NCI-H187 treated with DMSO at 0.1 percent for 48 hours (cell line): ENCODE measurements at places on chromosomes 4 and X.

GRCh38 chrX:2311501-2311900, 189.3 kb downstream of the DHRSX start:
- no peak for DNase-seq

DNA sequence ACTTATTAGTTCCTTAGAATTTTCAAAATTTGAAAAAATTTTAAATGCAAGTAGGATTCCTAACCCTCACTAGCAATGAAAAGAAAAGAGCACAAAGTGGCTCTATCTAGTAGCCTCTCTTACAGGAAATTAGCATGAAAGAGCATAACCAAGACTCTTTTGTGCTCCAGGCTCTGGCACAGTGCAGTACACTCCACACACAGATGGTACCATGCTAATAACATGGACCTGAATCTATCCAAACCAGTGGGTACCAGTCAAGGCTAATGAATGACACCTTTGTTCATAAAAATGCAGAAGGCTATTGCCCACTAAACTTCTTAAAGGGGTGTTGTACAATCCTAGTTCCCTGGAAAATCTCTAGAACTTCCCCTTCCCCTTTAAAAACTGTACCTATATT, 119.0 kb downstream of the MANBA start:
- DNase-seq = no peak

DNA sequence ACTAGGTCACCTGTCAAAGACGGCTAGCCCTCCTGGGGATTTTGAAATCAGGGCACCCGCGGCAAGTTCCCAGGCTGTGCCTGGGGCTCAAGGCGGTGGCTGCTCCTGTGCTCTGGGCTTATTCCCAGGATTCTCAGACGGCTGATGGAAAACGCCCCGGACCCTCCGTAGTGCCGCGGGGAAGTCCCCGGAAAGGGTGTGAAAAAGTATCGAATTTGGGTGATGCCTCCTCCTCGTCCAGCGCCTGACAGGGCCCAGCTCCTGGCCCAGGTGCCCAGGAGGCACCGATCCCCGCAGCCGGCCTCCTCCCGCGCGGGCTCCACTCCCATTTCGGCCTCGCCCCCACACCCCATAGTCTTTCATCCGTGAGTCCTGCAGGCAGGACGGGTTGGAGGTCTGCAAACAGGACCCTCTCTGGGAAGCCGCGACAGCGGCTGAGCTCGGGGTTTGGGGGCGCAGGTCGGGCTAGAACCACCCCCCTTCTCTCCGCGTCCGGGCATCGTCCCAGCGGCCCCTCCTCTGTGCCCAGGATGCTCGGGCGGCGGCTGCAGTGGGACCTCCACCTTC, 1.1 kb upstream of the NSG1 start:
- DNase-seq = no peak

DNA sequence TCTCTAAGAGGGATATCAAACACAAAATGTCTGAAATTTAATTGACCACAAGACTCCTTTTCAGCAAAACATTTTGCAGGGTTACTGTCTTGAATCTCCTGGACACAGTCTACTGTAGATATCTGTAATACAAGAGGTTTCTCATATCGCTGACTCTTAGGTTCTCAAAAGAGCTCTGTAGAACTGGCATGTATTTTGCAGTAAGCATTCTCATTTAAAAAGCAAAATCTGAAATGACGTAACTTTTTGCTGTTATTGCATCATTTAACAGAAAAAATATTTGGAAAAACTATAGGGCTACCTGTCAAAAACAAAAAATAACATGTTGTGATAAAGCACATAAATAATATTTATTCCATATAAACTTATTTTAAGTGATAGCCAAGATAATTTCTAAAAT, 114.2 kb downstream of the CDS1 start:
- no peak for DNase-seq

DNA sequence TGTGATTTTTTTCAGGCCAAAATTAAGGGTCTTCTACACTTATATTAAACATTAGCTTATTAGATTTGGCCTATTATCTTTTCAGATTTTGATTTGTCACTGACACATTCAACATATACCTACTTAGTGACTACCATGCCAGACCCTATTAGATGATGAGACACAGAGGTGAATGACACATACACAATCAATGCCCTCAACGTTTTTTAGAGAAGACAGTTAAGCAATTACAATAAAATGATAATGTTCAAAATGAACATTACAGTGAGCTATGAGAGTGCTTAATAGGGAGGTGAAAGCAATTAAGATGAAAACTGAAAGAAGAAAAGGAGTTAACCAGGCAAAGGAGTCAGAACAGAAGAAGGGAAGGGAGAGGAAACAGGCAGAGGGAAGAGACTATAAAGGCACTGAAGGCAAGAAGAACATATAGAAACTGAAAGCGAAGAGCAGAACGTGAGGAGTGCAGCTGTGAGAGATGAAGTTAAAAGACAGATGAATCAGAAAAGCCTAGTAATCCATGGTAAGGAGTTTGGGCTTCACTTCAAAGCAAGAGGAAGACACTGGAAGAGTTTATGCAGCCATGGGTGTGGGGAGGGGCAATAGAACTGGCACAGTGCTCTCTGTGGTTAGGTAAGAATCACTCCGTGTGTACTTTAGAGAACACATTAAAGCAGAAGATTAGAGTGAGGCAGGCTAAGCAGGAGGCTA, 119.0 kb downstream of the REELD1 start:
- DNase-seq = no peak

- no peak for DNase-seq
These were observed 2616.0 kb downstream of the ARAP2 start for GRCh38 chr4:33628296-33628695.

DNA sequence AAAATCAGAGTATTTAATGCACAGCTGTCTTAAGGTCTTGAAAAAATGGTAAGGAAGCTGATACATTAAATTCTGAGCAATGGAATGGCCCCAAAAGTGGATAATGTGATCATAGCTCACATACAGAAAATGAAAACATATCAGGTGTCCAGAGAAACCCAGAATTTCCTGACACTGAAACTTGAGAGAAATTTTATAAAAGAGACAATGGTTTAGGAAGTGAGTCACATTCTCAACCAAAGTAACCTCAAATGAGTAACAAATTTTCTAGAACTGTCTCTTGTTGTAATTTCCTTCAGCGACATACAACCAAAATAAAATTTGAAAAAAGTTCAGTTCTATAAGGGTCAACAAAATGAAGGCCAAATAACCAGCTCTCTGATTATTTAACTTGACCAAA, 37.4 kb upstream of the PACRGL start:
- no peak for DNase-seq

DNA sequence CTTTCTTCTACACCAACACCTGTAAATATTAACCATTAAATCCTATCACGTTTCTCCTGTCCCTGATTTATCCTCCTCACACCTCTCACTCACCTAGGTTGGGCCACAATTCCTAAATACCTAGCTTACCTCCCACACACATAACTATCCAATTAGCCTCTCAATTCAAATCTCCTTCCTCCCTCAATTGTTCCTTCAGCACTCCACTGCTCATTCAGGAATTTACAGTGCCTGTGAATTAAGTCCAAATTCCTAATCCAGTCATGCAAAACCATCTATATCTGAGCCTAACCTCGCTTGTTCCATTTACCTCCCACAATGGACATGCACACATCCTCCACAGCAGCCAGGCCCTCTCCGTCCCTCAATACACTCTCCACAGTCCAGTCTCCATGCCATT, 17.5 kb downstream of the ANXA5 start:
- DNase-seq = no peak

DNA sequence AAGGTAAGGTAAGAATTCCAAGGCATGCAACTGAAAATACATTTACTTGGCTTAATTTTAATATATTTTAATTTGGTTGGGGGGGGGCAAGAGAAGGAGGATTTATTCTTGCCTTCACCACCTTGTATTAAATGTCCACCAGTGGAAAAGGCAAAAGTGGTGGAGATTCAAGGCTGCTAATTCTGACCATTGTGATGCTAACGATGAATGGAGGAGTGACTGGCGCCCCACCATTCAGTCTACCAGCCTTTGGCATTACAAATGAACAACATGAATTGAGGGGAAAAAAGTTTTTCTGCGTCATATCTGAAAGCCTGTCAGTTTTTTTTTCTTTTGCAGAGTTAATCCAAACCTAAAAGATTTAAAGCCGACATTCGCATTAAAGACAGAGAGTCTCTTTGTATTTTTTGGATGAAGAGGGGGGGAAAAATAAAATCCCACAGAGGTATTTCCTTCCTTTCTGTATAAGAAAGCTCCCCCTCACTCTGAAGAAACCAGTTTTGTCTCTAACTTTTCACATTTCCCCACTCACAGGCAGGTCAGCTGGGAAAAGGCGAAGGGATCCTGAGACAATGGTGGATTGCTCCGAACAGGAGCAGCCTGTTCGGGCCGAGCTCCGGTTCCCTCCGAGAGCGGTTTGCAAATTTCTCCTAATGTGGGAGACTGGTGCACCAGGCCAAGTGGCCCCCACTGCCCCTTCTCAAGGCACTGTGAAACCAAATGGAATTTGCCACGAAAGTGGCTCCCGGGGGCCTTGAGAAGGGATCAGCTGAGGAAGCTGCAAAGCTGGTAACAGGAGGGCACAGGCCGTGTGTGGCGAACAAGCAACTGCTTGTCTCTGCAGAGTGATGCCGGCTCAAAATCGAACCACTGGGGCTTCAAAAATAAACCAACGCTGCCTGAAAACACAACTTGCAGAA, 28.1 kb downstream of the SHISA3 start:
- DNase-seq = no peak

- no peak for DNase-seq
These were observed 233.6 kb upstream of the RPS6KA3 start for GRCh38 chrX:20500171-20500865.

DNA sequence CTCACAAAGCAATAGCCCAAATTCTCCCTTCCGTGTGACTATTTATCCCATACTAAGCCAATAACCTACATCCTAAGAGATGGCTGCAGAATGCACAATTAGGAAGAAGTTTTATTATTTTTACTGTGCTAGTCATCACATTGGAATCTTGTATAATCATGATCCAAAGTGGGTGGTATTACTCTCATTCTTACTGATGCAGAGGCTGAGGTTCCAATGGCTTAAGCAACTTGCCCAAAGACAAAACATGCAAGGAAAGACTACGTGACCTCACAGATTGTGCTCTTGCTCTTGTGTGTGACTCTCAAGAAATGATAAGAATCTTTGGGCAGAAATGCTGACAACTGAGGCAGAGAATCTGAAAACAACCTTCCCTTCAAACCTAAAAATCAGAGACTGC, 212.2 kb downstream of the LDB2 start:
- DNase-seq = no peak

DNA sequence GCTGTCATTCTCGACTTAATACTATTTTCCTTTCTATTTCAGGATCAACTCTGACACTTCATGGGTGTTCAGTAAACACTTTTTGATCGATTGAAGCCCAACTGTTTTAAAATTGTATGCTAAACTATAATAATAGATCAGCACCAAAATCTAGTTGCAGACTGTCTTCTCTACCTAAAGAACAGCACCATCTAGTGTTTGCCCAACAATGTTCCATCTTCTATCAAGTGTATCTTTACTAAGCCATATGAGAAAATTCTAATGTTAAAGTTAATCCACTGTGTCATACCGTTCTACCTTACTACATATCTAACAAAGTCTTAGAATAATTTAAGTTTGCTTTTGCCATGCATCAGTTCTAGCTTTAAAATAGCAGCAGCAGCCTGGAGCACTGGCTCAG, 113.0 kb upstream of the PRDX4 start:
- DNase-seq = no peak

GRCh38 chrX:124343016-124343415, 3.3 kb upstream of the SH2D1A start:
- DNase-seq = no peak

DNA sequence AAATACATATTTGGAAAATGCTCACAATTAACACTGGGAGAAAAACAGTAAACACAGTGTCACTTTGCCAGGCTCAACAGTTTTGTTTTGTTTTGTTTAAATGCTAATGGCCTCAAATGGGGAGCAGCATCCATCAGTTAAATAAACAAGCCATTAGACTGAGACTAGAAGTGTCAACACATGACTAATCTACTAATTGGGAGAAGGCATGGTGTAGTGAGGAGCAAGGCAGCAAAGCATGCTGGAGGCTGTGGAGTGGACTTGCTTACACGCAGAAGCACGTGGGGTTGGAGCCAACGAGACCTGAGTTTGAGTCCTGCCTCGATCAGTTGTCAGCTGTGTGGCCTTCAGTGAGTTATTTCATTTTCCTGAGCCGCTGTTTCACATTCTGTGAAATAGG, 29.0 kb downstream of the UTP14A start:
- DNase-seq = no peak
